Eye (tissue), 1 donor: ENCODE measurements at places on chromosomes 13 and 19.

- DNase-seq: no peak
Observed at GRCh38 chr13:83190020-83190419, 692.3 kb downstream of the SLITRK1 start.

DNA sequence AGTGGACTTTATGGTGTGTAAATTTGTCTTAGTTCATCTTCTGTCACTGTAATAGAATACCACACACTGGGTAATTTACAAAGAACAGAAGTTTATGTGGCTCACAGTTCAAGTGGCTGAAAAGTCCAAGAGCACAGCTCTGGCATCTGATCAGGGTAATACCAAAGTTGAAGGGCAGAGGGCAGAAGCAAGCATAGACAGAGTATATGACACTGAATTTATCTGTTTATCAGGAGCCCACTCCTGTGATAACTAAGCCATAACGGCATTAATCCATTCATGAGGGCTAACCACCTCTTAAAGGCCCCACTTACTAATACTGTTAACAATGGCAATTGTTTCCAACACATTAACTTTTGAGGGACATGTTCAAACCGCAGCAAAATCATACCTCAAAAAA, 4.0 kb upstream of the RFXAP start:
- no peak for DNase-seq

GRCh38 chr13:50370303-50370950, 355.2 kb downstream of the KCNRG start:
- no peak for DNase-seq

GRCh38 chr19:46213806-46214205, 15.7 kb upstream of the IGFL1 start:
- no peak for DNase-seq

- no peak for DNase-seq
Observed at GRCh38 chr19:22616659-22617058, 17.5 kb upstream of the ZNF492 start.

DNA sequence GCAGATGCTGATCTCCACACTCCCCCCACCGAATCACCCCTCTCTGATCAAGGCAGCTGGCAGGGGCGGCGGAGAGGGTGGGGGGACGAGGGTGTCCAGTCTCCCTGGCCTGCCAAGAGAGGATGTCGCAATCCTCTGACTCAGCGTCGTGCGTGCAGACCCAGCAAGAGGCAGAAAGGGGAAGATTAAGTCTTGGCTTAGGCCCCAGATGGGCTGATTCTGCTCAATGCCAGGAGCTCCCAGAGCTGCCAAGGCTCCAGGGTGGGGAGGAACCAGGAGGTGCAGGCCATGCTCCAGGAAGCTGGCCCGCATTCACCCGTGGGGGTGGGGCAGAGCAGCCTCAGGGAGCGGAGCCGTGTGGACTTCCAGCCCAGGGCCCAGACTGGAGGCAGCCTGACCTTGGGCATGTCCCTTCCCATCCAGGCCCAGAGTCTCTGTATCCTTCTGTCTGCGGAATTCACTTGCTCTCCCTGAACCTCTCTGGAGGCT, 6.6 kb upstream of the BCL3 start:
- DNase-seq: peak; percentile 86

GRCh38 chr19:48918801-48919247, 14.7 kb upstream of the DHDH start:
- DNase-seq: peak; percentile 61

DNA sequence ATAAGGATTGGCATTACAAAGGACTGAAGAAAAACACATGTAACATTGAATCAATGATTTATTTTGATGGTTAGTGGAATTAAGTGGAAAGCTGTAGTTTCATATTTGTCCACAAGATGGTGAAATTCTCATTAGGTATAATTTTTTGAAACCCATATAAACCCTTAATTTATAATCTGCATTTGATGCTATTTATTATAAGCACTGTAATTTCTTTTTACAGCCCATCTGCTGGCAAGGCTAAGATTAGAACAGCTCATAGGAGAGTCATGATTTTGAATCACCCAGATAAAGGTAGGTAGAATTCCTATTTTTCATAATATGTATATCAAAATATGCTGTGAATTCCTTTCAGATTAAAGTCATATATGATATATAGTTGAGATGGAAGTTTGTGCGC, 62.2 kb downstream of the DNAJC15 start:
- DNase-seq: peak; percentile 76

GRCh38 chr19:20072936-20073335, 4.9 kb upstream of the ZNF90 start:
- DNase-seq: no peak

DNA sequence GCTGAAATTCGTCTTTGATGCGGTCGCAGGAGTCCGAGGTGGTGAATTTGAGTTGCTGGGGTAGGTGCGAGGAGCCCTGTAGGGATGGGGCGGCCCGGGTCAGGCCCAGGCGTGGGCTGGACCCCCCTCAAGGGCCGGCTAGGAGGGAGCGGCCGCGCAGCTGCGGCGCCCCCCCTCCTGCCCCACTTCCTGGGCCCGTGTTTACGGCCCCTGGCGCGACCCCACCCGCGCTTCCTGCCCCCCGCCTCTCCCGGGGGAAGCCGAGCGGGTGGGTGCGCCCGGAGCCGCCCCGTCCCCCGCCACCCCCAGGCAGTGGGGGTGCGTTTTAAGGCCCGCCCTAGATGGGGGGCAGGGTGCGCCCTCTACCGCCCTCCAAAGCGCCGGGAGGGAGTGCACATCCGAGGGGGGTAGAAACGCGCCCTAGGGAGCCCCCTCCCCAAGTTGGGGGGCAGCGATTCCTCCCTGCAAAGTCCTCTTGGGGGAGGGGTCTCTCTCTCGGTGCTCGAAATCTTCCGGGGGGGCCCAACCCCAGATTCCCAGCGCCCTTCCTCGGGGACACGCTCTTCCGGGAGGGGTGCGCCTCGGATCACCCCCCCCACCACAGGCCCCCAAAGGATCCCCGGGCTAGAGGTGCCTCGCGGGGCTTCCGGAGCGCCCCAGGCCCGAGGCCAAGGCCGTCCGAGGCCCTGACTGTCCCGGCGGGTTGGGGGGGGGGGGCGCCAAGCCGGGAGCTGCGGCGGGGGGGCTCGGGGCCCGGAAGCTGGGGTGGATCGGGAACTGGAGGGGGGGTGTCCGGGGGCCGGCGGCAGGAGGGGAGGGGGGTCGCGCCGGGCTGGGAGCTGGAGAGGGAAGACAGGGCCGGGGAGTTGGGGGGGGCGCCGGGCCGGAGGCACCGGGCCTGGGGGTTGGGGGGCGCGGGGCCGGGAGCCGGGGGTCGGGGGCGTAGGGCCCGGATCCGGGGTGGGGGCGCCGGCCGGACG, 823 bp downstream of the TLE5 start:
- peak; percentile 62 for DNase-seq

DNA sequence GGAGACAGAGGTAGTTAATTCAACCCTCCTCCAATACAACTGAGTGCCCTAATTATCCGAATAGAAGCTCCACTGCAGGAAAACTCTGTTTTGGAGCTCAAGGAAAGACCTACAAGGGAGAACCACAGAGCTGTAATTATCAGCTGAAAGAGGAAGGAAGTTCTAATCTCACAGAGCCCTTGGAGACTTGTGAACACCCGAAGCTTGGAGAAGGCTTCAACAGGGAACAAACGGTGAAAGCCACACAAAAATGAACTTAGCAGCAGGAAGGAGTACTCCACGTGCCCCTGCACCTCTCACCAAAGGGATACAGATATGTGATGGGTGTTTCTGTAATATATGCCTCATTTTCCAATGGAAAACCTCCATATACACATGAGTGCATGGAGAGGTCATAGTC, 61.1 kb downstream of the IRS2 start:
- no peak for DNase-seq

DNA sequence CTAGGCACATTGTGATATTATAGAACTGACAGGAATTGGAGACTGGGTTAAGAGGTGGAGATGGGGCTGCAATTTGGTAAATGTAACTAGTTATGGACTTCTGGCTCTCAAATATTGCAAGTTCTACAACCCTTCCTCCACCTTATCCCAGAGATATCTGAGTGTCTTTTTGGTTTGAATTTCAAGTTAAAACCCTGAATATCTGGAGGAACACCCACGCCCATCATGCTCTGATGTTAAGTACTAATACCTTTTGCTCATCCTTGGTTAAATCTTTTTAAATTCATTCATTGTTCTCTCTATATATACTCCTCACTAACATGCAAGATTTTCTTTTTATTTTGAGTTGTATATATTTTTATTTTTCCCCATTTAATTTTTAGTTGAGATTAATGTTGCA, 28.9 kb downstream of the ITGBL1 start:
- DNase-seq: no peak

DNA sequence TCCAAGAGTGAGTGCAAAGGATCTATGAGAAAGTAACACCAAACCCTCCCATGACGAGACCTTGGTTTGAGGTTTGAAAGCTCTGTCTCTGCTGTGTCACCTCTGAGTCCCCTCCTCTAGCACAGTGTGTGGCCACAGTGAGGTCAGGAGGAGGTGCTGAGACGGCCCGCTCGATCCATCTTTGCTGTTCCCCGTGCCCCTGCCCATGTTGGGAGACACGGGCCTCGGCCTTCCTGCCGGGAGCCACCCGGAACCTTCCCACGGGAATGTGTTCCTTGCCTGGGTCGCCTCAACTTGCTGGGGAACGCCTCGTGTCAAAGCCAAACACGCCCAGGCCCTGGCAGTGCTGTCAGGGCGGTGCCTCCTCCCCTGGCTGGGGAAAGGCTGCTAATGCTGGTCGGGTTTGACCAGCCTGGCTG, 10.1 kb downstream of the NANOS3 start:
- no peak for DNase-seq

GRCh38 chr19:55094456-55095259, 19.0 kb downstream of the EPS8L1 start:
- DNase-seq: no peak

DNA sequence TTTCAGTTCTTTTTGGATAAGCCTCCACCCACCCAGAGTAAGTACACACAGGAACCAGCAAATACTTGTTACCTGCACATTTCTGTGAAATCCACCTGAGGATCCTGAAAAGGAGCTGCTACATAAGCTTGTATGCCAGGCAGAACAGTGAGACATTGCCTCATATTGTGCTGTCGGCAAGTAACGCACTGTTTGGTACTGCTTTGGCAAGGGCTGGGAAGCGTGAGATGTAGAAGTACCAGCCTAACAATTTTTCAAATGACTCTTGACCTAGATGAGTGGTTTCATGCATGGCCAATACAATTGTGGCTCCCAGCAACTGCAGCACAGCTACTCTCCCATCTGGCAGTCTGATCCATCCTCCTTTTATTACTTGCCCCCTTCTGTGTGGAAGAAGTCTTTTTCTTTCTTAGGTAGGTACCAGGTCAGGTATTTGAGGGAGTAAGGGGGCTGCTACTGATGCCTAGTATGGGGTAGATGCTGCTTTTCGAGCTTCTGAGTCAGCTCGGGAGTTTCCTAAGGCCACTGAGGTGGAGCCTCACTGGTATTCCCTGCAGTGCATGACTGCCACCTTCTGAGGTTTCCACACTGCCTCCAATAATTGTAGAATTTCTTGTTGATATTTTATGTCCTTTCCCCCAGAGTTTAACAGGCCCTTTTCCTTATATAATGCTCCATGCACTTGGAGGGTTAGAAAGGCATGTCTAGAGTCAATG, 52.2 kb downstream of the ZNF737 start:
- DNase-seq: no peak

DNA sequence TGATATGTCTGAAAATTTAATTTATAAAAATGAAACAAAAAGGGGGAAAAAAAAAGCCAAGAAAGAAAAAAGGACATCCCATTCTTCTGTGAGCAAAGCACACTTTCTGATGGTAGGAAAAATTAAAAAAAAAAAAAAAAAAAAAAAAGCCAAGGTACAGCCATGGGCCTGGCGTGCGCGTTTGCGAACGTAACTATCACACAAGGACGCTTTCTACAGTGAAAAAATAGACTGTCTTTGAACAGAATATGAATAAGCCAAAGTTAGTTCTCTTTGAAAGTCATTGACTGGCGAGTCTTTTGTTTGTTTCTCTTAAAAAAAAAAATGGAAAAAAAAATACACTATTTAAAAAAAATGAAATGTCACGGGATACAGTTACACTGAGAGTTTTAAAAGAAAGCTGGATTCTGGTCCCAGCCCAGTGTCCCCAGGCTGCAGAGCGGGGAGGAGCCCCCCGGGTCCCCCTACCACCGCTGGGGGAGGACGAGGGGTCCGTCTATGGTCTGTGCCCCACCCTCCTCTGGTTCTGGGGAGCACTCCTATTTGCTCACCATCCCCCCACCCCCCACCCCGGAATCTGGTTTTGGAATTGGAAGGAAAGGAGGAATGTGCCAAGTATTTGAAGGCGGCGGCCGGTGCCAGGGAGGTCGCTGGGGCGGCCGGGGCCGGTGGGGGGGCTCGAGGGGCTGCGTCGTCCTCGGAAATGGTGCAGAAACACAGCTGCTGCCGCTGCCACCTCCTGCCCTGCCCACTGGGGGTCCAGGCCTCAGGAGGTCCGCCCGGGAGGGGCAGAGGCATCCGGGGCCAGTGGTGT, 134.5 kb downstream of the PTPRS start:
- DNase-seq: no peak

DNA sequence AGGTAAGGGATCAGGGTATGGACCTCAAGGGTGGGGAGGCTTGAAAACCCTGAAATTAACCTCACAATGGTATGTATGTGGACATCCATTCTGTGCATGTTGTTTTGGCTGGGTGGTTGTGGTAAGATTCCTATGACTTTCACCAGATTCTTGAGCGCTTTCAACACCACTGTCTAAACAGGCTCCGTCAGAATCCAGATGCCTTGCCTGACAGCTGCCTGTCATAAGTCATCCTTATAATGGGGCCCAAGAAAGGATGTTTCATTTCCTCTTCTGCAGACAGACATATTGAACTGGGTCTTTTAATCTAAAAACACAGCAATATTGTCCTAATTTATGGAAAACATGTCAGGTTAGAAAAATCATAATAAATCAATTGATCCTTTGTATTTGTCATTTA, 41.3 kb downstream of the ALOX5AP start:
- no peak for DNase-seq

DNA sequence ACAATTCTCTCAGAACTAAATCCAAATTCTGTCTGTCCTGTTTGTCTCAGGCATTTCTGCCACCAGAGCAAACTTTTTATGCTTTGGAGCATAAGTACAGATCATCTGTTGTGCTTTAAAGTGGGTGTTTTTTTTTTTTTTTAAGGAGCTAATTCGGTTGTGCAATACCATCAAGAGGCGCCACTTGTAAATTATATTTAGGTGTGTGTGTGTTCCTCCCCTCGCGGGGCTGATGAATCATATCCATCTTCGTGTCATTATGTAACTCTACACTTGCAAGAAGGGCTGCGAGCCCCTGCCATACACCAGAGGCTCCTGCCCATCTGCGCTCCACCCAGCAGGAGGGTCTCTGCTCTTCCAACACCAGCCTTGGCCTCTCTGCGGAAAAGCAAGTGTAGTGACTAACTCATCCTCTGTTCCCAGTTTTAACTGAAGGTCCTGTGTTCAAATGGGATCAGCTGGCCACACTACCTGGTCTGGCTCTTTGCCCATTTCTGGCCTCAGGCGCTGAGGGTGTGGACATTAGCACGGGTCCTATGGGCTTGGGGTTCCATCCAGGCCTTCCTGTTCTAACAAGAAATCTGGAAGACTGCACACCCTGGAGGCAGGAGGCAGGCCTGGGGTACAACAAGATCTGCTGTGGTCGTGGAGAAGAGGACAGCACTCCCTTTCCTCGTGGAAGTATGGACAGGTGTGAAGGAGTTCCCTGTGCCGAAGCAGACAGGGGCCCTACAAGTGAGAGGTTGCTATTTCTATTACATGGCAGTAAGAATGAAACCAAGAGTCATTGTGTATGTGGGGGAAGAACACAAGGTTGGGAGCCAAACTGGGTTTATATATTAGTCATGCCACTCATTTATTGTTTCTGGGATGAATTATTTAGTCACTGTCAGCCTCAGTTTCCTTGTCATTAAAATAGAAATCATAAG, 96.1 kb upstream of the MBNL2 start:
- no peak for DNase-seq

- DNase-seq: no peak
Observed at GRCh38 chr19:5877427-5877826, 7.1 kb upstream of the FUT5 start.

GRCh38 chr19:2497186-2497585, 21.3 kb downstream of the GADD45B start:
- DNase-seq: no peak
